ENCODE measurements at places on chromosomes 2 and 18. TPM values are rescaled to one million over a fixed set of nuclear protein-coding genes. Genes with fewer than 3 reads are reported as not detected.

Gene LYPD1
- not detected for total RNA-seq

Gene ATP8B1
- not detected for total RNA-seq

Gene DNAJB2
- 56.4 TPM for total RNA-seq

Gene CELF4
- total RNA-seq, result not detected

Gene NPPC
- total RNA-seq, result not detected

Gene FSIP2
- total RNA-seq, result not detected

Gene CXXC1
- 115 TPM for total RNA-seq

Gene KYNU
- total RNA-seq, result not detected

Gene KCNK3
- total RNA-seq, result not detected

Gene COL4A3
- total RNA-seq, result not detected

Gene ESPNL
- total RNA-seq, result not detected

Gene CAPN14
- total RNA-seq, result 0.40 TPM

Gene CCL20
- total RNA-seq, result 3.5 TPM

DNA sequence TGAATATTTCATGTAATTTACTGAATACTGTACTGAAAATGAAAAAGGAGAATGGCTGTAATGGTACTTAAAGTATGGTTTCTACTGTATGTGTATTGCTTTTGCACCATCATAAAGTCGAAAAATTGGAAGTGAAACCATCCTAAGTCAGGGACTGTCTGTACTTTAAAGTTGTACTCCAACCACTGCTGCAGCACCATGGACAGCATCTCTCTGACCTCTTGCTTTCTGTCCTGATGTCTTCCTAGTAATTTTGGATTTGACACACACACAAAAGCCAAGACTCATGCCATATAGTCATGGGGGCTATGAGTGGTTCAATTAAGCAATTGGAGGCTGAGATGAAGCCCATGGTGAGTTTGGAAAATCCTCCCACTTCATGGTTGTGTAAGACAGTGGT is 256.3 kb upstream of the PKDCC start:
- no peak for DNase-seq
- H3K27ac ChIP-seq, result no peak overlapping the region
- no peaks in the 10 kb centered on the region for H3K36me3 ChIP-seq
- H3K4me1 ChIP-seq, result no peaks in the 10 kb centered on the region

DNA sequence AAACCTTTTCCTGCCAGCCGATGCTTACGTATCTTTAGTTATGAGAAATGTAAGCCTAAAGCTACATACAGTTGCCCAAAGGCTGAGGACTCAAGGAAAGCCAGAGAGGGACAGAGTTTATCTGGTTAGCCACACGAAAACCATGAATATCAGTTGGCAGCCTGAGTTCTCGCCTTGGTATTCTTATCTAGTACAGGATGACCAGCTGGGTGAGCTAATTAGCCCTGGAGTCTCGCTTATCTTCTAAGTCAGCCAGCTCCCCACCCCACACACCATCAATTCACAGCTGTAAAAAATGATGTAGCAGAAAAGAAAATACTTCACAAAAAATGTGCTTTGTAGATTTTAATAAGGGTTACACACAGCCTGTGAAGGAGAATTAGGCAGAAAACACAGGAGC is 617.5 kb upstream of the SOX11 start:
- no peak overlapping the region for H3K4me3 ChIP-seq
- H3K4me1 ChIP-seq, result no peaks in the 10 kb centered on the region
- no peaks in the 10 kb centered on the region for H3K36me3 ChIP-seq
- no peak overlapping the region for H3K27ac ChIP-seq

GRCh38 chr2:100733391-100734187 is 86.3 kb upstream of the NPAS2 start:
- no peaks in the 10 kb centered on the region for H3K27me3 ChIP-seq
- no peak overlapping the region for H3K4me3 ChIP-seq
- DNase-seq, result no peak
- no peaks in the 10 kb centered on the region for H3K36me3 ChIP-seq
- no peak overlapping the region for H3K27ac ChIP-seq
- H3K4me1 ChIP-seq, result no peaks in the 10 kb centered on the region

GRCh38 chr2:3079959-3080948 is 297.4 kb downstream of the EIPR1 start:
- H3K27me3 ChIP-seq, result no peaks in the 10 kb centered on the region
- DNase-seq, result no peak
- no peak overlapping the region for H3K27ac ChIP-seq
- no peak overlapping the region for H3K4me3 ChIP-seq

- H3K4me1 ChIP-seq, result no peaks in the 10 kb centered on the region
- no peaks in the 10 kb centered on the region for H3K27me3 ChIP-seq
- no peak for DNase-seq
- H3K27ac ChIP-seq, result no peak overlapping the region
Observed at GRCh38 chr2:229520691-229521096, 193.7 kb downstream of the DNER start.

DNA sequence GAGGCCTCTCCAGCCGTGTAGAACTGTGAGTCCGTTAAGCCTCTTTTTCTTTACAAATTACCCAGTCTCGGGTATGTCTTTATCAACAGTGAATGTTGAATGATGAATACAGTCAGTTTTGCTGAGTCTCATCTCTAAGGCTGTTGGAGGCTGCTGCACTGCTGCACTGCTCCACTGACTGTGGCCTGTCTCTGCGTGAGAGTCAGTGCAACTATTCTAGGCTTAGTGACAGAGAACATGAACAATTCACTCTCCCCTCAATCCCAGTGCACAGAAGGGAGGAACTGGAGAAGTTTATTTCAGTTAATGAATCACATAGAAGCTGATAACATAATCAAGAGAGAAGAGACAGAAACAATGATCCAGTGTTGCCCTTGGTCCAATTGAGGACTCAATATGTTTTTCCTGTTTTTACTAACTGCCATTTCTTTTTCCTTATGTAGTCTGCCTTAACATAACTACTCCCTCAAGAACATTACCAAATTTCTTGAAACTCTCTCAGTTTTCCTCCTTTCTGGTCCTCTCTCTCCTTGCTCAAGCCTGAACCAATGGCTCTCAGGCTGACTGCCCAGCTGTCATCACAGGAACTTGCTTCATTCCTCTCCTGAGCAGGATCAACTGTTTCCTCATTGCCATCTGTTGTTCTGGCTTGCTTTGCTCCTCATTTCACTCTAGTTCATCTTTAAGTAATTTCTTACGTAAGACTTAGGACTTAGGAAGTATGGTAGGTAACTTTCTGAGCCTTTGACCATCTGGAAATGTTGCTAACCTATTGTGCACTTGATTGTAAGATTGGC is 483.2 kb downstream of the METTL4 start:
- no peaks in the 10 kb centered on the region for H3K4me1 ChIP-seq
- H3K27me3 ChIP-seq, result no peaks in the 10 kb centered on the region
- DNase-seq, result no peak
- H3K36me3 ChIP-seq, result no peaks in the 10 kb centered on the region
- no peak overlapping the region for H3K4me3 ChIP-seq

- no peaks in the 10 kb centered on the region for H3K36me3 ChIP-seq
- no peaks in the 10 kb centered on the region for H3K4me1 ChIP-seq
- no peaks in the 10 kb centered on the region for H3K27me3 ChIP-seq
- H3K4me3 ChIP-seq, result no peak overlapping the region
- H3K27ac ChIP-seq, result no peak overlapping the region
Observed at GRCh38 chr18:76602191-76602590, 107.1 kb upstream of the ZNF516 start.

DNA sequence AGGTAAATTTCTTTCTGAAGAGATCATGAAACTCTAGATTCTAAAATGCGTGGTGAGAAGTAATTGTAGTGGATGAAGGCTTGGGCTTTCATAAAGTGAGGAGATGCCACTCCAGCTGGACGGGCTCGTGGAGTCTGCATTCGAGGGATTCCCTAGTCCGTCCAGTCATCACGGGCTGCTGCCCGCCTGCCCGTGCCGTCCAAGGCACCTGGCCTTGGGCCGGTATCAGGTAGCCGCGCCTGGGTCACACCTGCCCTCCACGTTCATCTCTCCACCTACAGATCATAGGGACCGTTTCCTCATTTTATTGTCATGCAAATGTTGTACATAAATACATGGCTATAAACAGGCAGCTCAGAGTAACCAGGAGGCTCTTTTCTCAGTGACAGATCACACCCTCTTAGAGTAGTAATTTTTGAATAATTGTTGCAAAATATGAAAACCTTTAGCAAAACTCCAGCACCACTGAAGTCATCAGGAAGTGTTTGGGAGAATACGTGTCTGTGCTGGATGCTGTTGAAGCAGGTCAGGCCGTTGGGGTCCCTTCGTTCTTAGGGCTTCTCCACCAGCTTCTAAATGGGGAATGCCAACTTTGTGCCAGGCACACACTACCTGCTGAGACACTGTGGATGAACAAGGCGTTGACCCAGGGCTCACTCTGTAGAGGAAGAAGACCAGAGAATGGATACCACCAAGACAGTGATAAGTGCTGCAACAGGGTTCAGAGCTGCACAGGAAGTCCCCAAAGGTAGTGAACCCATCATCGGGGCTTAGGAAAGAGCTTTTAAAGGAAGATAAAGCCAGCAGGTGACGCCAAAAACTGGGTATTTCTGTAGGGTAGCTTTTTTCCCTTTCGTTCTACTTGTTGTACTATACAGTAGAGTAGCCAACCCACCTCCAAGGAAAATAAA is 112.5 kb downstream of the FAM210A start:
- H3K27ac ChIP-seq, result no peak overlapping the region
- peaks cover 51% of the 10 kb centered on the region for H3K4me1 ChIP-seq
- H3K36me3 ChIP-seq, result no peaks in the 10 kb centered on the region

GRCh38 chr2:9102861-9103662 is 99.6 kb upstream of the MBOAT2 start:
- no peaks in the 10 kb centered on the region for H3K36me3 ChIP-seq
- H3K27me3 ChIP-seq, result no peaks in the 10 kb centered on the region
- H3K4me3 ChIP-seq, result no peak overlapping the region
- no peak overlapping the region for H3K27ac ChIP-seq
- no peaks in the 10 kb centered on the region for H3K4me1 ChIP-seq

GRCh38 chr2:213229814-213230213 is 54.5 kb upstream of the SPAG16 start:
- H3K27me3 ChIP-seq, result no peaks in the 10 kb centered on the region
- H3K36me3 ChIP-seq, result no peaks in the 10 kb centered on the region
- no peak for DNase-seq
- no peak overlapping the region for H3K27ac ChIP-seq
- no peak overlapping the region for H3K4me3 ChIP-seq
- no peaks in the 10 kb centered on the region for H3K4me1 ChIP-seq

DNA sequence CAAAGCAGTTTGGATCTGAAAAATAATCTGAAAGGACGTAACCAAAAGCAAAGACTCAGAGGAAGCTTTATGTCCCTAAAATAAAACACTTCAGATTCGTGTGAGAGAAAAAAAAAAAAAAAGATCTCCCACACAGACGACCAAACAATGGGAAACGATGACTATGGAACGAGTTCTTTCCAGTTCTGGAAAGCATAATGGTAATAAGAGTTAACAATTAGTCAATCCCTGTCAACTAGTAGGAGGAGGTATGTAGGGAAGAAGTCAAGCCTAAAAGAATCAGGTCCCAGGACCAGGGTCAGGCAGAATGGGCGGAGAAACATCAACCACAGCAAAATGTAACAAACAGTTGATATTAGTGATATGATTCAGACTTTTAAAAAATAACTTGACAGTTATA is 170.3 kb upstream of the SETBP1 start:
- H3K27me3 ChIP-seq, result no peaks in the 10 kb centered on the region
- no peaks in the 10 kb centered on the region for H3K36me3 ChIP-seq
- H3K4me1 ChIP-seq, result no peaks in the 10 kb centered on the region
- no peak for DNase-seq
- no peak overlapping the region for H3K27ac ChIP-seq
- H3K4me3 ChIP-seq, result no peak overlapping the region

GRCh38 chr2:150076281-150076680 is 411.2 kb downstream of the RND3 start:
- no peak overlapping the region for H3K4me3 ChIP-seq
- no peaks in the 10 kb centered on the region for H3K36me3 ChIP-seq
- H3K4me1 ChIP-seq, result no peaks in the 10 kb centered on the region
- DNase-seq, result no peak
- H3K27me3 ChIP-seq, result no peaks in the 10 kb centered on the region

GRCh38 chr2:72378753-72379348 is 231.2 kb upstream of the CYP26B1 start:
- no peak overlapping the region for H3K4me3 ChIP-seq
- H3K36me3 ChIP-seq, result no peaks in the 10 kb centered on the region
- H3K4me1 ChIP-seq, result no peaks in the 10 kb centered on the region
- no peak overlapping the region for H3K27ac ChIP-seq
- DNase-seq, result no peak

DNA sequence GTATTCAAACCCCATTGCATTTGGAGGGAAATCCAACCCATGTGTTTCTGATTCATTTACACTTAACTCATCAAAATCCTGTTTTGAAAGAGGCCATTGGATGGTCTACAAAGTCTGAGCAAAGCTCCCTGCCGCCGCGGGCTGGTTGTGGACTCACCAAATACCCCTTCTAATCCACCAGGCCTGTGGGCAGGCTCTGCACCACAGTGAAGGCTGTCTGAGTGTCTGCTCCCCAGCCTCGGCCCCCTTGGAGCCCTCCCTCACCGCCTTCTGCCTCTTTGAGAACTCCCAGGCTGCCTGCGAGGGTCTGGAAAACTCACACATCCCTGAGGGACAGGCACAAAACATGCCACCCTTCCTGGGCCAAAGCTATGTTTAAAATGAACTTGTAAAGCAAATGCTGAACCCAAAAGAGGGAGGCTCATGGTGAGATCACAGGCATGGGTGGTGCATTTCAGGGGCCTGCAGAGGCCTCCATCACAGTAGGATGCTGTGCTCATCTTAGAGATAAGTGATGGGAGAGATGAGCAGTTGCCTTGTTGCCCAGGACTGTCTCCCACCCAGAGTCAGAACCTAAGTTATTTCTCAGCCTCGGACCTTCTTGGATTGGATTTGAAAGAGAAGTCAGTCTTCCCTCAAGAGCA is 225.0 kb downstream of the CYP26B1 start:
- H3K4me1 ChIP-seq, result no peaks in the 10 kb centered on the region
- no peaks in the 10 kb centered on the region for H3K36me3 ChIP-seq
- no peak overlapping the region for H3K27ac ChIP-seq
- H3K4me3 ChIP-seq, result no peak overlapping the region
- no peaks in the 10 kb centered on the region for H3K27me3 ChIP-seq
- no peak for DNase-seq

All from CD8-positive, alpha-beta memory T cell (primary cell).